T-helper 2 cell treated with Interferon-gamma antibody and Interleukin-4, amounts not matched to agents 5 μg/mL and 100 μg/mL, for 36 hours (primary cell): ENCODE measurements at places on chromosomes 13 and 19.

GRCh38 chr13:97234742-97235141 is 12.6 kb downstream of the MBNL2 start:
- DNase-seq: no peak

- peak; percentile 92 for DNase-seq
These were observed 16.2 kb downstream of the ZNF331 start for GRCh38 chr19:53553865-53554791.

DNA sequence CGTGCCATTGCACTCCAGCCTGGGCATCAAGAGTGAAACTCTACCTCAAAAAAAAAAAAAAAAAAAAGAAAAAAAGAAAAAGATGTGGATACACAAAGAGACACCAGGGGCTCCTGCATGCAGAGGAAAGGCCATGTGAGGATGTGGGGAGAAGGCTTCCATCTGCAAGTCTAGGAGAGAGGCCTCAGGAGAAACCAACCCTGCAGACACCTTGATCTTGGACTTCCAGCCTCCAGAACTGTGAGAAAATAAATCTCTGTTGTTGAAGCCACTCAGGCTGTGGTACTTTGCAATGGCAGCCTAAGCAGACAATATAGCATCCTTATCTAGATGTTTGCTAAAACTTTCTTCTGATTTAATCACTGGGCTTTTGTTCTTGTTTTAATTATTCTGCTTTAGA is 50.3 kb downstream of the POLR1D start:
- no peak for DNase-seq

DNA sequence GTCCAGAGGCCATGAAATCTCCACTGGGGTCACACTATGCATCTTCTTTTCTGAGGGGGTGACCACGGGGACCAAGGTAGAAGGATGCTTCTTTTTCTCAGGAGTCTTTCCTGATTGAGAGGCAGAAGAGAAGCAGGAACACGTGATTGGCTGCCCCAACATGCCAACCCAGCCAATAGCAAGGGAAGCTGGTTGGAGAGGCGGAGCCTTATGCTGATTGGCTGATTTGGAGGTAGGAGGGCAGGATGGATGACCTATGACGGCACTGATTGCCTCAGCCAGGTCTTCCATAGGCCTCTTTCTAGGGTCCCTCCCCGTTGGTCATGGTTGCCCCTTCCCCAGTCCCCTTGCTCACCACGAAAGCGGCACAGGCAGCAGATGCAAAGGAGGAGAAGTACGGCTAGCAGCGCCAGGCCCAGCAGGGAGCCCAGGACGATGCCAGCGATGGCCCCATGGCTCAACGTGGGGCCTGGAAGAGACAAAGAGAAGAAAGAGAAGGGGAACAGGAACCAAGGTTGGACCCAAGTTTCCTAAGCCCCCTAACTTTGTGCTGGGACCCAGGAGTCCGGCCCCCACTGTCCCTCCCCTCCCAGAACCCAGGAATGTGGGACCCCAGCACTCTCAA is 8.0 kb downstream of the VSIG10L start:
- no peak for DNase-seq

GRCh38 chr19:6011794-6012193 is 33.9 kb upstream of the RANBP3 start:
- DNase-seq: no peak

DNA sequence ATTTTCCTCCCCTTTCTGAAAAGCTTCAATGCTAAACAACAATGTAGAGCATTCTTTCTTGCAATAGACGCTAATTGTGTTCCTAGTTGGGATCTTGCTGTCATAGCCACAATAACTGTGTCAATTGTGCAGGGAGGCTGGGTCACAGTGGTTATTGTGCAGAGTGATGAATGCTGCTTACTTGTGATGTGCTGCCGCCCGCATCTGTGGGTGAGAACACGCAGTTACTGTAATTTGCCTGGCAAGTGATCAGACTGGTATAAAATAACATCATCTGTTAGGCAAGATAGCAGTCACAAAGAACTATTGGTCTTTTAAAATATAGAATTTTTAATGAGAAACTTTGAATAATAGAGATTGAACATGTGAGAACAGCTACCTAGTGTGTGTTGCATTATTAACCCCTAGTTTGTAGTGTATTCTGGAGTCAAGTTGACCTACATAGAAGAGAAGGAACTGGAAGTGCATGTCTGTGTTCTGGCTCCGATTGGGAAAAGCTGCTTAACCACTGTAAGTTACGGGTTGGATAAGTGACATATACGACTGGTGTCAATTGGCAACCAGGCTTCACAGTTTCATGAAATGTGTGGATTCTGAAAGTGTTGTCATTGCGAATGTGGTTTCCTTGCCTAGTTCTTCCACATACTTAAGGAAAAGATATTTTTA is 43.6 kb downstream of the SLAIN1 start:
- no peak for DNase-seq

DNA sequence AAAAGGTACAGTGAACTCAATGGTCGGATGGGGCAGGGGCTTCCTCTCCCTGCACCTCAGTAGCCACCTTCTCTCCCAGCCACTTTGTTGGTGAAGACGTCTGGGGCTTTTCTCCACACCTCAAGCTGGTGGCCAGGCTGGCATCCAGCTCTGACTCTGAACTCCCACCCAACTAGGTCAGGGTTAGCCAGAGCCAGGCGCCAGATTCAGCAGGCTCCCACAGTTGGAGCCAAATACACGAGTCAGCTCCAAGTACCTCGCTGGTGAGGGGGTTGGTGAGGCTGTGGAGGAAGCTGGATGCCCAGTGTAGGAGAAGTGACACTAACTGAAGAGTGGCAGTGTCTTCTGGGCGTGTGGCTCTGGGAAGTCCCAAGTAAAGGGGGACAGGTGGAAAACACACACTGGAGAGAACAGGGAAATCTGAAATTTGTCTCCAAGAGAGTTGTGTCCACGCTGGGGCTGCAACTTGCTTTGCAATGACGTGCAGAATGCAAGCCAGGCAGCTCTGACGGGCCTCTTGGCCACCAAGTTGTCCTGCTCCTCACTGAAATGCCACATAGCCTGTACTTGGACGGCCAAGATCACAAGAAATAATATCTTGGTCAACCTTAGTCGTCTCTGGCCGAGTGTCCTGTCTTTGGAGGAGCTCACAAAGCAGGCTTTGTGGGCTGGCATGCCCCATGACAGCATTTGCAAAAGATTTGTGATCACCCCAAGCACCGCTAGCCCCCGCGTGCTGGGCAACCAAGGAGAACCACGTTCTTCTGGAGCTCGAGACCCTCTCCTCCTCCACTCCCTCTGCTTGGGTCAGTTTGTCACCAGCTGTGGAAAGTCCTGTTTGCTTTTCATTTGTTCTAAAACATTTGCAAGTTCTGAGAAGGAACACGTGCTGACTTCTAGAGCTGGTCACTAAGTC is 18.1 kb downstream of the SLC7A1 start:
- no peak for DNase-seq

- DNase-seq: no peak
These were observed 564.1 kb downstream of the DCT start for GRCh38 chr13:93915269-93915809.

GRCh38 chr13:88649855-88650254 is 978.7 kb downstream of the SLITRK5 start:
- DNase-seq: no peak

GRCh38 chr19:12685831-12686230 is 2.0 kb upstream of the GNG14 start:
- DNase-seq: no peak

- no peak for DNase-seq
These were observed 6.1 kb upstream of the CYSLTR2 start for GRCh38 chr13:48647625-48648024.

GRCh38 chr19:57310792-57311191 is 9.5 kb upstream of the ZNF543 start:
- no peak for DNase-seq

- peak; percentile 76 for DNase-seq
These were observed 7.5 kb downstream of the RPS9 start for GRCh38 chr19:54207983-54208783.

DNA sequence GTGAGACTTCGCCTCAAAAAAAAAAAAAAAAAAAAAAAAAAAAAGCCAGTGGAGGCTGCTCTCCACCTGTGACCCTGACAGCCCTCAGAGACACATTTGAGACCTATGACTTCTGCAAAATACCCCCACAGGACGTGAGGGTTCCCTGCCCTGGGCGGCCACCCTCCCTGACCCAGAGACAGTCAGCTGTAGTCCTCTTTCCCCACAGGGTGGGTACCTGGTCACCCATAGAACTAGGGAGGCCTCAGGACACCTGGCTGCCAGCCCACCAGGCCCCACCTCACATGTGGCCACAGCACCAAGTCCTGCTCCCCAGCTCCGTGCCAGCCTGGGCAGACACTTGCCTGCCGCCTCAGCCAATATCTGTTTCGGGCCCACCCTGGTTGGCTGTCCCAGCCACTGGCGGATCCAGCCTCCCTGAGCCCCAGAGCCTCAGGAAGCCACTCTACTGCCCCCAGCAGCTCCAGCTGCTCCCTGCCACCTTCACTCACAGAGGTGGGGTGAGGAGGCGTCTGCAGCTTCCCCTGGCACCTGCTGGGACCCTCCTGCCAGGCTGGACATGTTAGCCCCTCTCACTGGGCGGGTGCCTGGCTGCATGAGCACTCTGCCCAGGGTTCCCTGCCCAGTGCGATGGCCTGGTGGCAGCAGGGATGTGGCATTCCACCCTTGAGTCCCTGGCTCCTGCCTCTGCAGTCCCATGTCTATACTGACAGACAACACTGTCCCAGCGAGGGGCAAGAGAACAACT is 6.9 kb downstream of the MKNK2 start:
- DNase-seq: no peak

- peak; percentile 64 for DNase-seq
These were observed 870 bp downstream of the ZNF44 start for GRCh38 chr19:12293777-12294248.

DNA sequence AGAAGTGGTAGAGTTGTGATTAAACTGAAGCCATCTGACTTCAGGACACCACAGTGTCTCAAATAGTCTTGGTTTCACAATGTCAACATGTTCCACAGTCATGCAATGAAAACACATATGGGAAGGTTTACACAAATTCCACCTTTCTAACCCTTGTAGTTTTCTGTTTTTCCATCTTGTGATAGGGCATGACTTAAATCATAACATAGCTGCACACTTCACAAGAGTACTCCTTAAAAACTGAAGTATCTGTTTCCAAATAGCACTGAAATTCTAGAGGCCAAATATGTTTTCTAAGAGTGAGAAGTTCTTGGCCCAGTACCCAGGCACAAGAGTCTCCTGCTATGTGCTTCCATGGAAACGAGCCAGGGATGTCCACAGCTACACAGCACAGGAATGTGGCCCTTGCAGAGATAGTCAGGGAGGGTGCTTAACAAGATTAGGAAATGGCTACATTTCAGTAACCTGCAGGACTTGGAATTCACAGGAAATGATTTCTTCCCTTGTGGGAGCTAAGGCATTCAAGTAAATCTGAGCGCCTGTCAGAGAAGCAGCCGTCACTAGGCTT is 269.1 kb downstream of the NDFIP2 start:
- DNase-seq: no peak

GRCh38 chr13:26184791-26185250 is 37.3 kb downstream of the RNF6 start:
- peak; percentile 54 for DNase-seq

GRCh38 chr19:34319785-34320184 is 45.2 kb upstream of the GPI start:
- no peak for DNase-seq

- no peak for DNase-seq
These were observed 5.3 kb downstream of the RGS9BP start for GRCh38 chr19:32680986-32681385.

GRCh38 chr13:98343461-98343860 is 166.4 kb upstream of the RNF113B start:
- no peak for DNase-seq

- peak; percentile 38 for DNase-seq
These were observed 65.1 kb upstream of the GTF3A start for GRCh38 chr13:27359199-27359821.

GRCh38 chr19:41588497-41589209 is 12.7 kb downstream of the CEACAM21 start:
- no peak for DNase-seq

GRCh38 chr13:94764576-94765321 is 52.4 kb upstream of the SOX21 start:
- DNase-seq: peak; percentile 13

DNA sequence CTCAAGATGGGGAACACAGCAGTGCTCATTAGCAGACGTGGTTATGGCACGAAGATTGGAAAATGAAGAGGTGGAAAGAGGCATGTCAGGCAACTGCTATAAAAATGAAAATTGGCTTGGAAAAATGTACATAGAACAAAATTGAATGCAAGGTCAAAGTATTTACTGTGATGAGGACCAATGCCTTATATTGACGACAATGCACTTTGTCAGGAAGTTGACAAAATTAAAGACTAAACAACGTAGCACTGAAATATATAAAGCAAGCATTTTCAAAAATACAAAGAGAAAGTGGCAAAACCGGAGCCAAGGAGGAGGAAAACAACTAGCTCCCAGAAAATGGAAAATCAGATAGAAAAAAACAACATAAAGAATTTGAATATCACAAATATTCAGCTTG is 113.7 kb upstream of the SGCG start:
- DNase-seq: no peak

DNA sequence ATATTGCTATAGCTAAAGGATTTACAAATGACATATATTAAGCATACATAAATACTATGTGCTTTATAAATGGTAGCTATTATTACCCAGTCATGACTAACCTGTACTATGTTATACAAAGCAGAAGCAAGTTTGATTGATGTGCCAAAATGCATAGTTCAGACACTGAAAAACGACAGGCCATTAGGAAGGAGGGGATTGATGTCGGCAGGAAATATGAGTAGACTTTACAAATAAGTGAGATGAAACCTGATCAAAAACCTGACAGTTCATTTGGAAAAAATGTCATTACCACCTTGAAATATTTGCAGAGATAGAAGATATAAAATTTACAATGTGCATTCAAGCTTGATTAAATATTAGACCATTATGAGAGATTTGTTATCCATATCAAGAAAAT is 38.8 kb upstream of the TPP2 start:
- DNase-seq: no peak

GRCh38 chr13:30154931-30155330 is 152.4 kb downstream of the KATNAL1 start:
- no peak for DNase-seq

GRCh38 chr13:110921209-110921608 is 6.3 kb upstream of the ANKRD10 start:
- DNase-seq: no peak

DNA sequence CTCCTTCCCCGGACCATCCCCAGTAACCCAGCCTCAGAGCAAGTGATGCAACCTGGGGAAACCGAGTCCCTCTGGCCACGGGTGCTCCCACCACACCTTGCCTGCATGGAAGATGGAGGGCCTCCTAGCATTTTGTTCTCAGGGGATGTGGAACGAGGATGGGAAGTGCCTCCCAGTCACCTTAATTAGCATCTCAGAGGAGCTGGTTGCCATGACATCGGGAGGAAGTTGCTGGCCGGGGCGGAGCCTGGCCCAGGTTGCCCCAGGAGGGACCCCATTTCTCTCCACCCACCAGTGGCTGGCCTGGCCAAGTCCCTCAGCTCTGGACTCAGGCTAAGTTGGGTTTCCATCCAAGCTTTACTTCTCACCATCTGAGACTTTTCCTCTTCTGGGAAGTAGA is 24.1 kb upstream of the PTPRS start:
- DNase-seq: no peak

GRCh38 chr19:44904426-44904994 is 1.1 kb upstream of the APOE start:
- no peak for DNase-seq
